ENCODE measurements at places on chromosomes 12 and 14. TPM values are rescaled to one million over a fixed set of nuclear protein-coding genes. Genes with fewer than 3 reads are reported as not detected.

GRCh38 chr12:89932954-89933353 lies 224.3 kb upstream of the ATP2B1 start:
- peak; percentile 67 for ATAC-seq

TAS2R46 gene
- total RNA-seq: 1.8 TPM

ARG2 gene
- 14.3 TPM for total RNA-seq

DNA sequence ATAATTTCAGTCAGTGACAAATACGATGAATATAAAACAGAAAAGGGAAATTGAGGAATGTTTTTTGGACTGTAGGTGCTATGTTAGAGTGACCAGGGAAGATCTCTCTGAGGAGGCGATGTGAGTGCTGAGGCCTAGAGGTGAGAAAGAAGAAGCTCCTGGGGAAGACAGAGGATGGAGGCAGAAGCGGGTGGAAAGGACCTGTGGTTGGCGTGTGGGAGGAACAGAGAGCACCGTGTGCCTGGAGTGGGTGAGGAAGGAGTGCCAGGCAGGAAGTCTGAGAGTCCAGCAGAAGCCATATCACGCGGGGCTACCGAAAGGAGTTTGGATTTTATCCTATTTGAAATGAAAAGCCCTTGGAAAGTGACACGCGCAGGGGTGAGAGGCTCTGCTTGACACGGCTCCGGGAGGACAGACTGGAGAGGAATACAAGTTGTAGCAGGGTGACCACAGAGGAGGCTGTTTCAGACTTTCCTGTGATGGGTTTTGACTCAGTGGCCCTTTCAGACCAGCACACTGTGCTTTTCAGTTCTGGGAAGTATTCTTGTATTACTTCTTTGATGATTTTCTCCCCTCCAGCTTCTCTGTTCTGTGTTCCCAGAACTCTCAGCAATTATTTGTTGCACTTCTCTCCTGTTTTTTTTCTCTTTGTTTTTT lies 96.9 kb downstream of the VRK1 start:
- peak; percentile 86 for ATAC-seq

- no peak for ATAC-seq
Observed at GRCh38 chr12:130831876-130832405, 7.1 kb downstream of the STX2 start.

NGB gene
- total RNA-seq: not detected

- no peak for ATAC-seq
Observed at GRCh38 chr12:5442251-5443006, 10.5 kb downstream of the NTF3 start.

GRCh38 chr14:49766839-49767238 lies 1.1 kb upstream of the KLHDC2 start:
- no peak for ATAC-seq

SLC38A4 gene
- not detected for total RNA-seq

GRCh38 chr14:86938320-86938719 lies 1054.7 kb downstream of the GALC start:
- ATAC-seq: no peak

DNA sequence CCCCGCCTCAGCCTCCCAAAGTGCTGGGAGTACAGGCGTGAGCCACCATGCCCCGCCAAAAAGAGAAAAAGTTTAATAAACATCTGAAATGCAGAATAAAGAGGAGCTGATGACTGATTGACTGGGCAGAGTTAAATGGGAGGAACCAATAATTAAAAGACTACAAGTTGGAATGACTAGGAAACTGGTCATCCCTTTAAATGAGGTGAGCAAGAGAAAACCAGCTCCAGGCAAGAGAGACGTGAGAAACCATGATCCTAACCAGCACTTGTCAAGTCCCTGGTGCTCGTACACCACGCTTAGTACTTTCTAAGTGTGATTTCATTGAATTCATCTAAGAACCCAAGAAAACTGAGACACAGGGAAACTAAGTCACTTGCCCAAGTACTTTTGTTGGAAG lies 47.9 kb downstream of the MAP1LC3B2 start:
- ATAC-seq: no peak

GRCh38 chr12:48037267-48037915 lies 33.1 kb upstream of the COL2A1 start:
- ATAC-seq: no peak

FGD4 gene
- 0.21 TPM for total RNA-seq

GRCh38 chr12:57454566-57455373 lies at the start of gene INHBE:
INHBE (plus strand) TSS chr12:57455307; CDS start chr12:57455537, 230 bp downstream.
- no peak for ATAC-seq

DNA sequence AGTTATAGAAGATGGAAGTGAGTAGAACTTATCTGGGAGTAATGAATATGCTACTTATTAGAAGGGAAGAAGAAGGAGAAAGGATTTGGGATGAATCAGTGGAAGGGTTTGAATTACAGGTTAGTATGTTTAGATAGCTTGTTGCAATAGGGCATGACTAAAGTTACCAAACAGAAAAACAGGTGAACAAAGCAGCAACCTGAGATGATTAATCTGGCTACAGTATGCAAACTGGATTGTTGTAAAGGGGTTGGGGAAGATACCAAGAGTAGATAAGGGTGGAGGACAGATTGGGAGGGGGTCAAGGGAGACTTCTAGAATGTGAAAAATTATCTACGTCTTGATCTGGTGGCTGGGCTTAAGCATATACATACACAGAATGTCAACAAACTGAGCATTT lies 73.4 kb upstream of the CLEC14A start:
- ATAC-seq: no peak

- ATAC-seq: no peak
Observed at GRCh38 chr12:61137677-61138414, 1122.4 kb upstream of the USP15 start.

- no peak for ATAC-seq
Observed at GRCh38 chr12:45671254-45671653, 58.3 kb upstream of the ARID2 start.

CDCA3 gene
- 104 TPM for total RNA-seq

MFAP5 gene
- not detected for total RNA-seq

- ATAC-seq: no peak
Observed at GRCh38 chr14:104387022-104388010, 192.2 kb upstream of the C14orf180 start.
